ENCODE measurements at places on chromosomes 16 and 17.
A peak's percentile ranks its signal among the peaks of the same experiment; 100 is the strongest.

- DNase-seq, result no peak
Measured at GRCh38 chr16:79997257-79997656, 396.7 kb upstream of the MAF start.

GRCh38 chr16:10252155-10252554 lies 69.9 kb upstream of the GRIN2A start:
- no peak for DNase-seq

GRCh38 chr16:77409311-77409710 lies 25.5 kb downstream of the ADAMTS18 start:
- no peak for DNase-seq

- no peak for DNase-seq
Measured at GRCh38 chr17:30970831-30971567, at the start of gene RNF135. RNF135 (plus strand) TSS chr17:30971039; CDS start chr17:30971074, 35 bp downstream.

DNA sequence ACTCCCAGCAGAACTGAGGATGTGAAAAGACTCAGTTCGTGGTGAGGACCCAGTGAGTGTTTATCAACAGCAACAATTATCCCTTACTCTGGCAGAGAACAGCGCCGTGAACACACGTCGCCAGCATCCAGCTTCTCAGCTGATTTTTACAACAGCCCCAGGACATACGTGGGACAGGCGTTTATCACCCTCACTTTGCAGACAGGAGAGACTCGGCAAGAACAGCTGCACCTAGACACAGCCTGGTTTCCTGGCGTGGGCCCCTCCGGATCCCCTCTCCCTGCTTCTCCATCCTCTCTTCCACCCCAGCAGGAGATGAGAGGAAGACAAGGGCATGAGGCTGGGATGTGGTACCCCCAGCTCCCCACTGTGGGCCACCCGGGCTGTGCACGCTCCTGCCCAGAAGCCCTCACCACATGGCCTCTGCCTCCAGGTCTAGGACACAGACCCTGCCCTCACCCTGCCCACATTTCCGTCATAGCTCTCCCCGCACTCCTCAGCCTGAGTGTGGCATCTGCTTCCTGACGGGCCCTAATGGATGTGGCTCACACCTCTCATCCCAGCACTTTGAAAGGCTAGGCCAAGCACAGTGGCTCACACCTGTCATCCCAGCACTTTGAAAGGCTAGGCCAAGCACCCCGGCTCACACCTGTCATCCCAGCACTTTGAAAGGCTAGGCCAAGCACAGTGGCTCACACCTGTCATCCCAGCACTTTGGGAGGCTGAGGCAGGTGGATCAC lies 17.5 kb downstream of the ABR start:
- peak; percentile 40 for DNase-seq

GRCh38 chr17:81865733-81866439 lies 5.3 kb downstream of the ARHGDIA start:
- no peak for DNase-seq

- DNase-seq, result peak; percentile 100
Measured at GRCh38 chr17:59513934-59514841, 51.2 kb upstream of the DHX40 start.

- DNase-seq, result no peak
Measured at GRCh38 chr17:39794249-39794970, 56.7 kb downstream of the GRB7 start.

DNA sequence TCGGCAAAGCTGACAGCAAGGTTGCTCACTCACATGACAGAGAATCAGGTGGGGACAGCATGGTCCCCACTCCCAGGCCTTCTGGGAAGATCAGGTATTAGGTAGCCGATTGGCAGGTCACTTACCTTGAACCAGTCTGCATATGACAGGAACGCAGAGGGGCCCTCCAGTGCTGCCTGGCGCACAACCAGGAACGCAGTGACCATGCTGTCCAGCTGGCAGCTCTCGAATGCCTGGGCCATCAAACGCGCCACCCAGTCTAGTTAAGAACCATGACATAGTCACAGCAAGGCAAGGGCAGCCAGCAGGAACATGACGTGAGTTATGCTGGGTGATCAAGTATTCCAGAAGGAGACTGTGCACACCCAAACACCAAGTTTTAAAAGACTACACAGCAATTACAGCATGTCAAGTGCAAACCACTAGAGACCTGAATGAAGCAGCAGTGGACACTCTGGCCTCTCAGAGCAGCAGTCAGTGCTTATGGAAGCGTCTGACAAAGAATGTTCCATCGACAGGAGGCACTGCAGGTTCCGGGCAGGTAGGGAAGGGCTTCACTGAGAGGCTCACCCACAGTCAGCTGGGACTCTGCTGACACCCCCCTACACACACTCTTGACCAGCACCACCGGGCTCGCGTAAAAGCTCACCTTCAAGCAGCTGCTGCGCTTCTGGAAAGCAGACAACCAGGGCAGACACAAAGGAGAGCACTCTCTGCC lies 25.0 kb downstream of the FANCA start:
- DNase-seq, result no peak

DNA sequence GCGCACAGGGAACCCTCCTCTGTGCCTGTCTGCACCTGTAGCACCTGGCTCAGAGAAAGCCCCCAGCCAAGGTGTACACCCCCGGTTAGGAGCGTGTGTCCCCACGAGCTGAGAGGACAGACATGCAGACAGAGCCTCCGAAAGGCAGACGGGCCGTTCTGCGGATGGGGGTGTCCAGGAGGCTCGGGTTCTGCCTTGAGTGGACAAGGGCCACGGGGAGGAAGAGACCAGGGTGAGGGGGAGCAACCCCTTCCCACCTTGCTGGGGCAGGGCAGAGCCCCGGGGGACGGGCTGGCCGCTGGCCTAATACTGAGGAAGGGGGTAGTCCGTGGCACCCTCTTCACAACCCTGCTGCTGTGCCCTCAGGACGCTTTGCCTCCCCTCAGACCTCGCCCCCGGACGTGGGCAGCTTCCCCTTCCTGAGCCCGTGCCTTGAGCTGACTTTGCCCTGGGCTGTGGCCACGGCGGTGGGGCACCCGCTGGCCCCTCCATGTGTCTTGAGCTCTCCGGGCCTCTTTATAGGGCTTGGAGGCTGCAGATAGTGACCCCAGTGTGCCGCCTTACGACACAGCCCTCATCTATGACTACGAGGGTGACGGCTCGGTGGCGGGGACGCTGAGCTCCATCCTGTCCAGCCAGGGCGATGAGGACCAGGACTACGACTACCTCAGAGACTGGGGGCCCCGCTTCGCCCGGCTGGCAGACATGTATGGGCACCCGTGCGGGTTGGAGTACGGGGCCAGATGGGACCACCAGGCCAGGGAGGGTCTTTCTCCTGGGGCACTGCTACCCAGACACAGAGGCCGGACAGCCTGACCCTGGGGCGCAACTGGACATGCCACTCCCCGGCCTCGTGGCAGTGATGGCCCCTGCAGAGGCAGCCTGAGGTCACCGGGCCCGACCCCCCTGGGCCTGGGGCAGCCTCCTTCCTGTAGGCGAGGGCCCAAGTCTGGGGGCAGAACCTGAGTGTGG lies 5.7 kb downstream of the SLC22A31 start:
- no peak for DNase-seq

GRCh38 chr17:74768069-74768762 lies 7.9 kb downstream of the NAT9 start:
- DNase-seq, result no peak

GRCh38 chr17:427327-427726 lies 74.7 kb upstream of the RPH3AL start:
- peak; percentile 10 for DNase-seq

DNA sequence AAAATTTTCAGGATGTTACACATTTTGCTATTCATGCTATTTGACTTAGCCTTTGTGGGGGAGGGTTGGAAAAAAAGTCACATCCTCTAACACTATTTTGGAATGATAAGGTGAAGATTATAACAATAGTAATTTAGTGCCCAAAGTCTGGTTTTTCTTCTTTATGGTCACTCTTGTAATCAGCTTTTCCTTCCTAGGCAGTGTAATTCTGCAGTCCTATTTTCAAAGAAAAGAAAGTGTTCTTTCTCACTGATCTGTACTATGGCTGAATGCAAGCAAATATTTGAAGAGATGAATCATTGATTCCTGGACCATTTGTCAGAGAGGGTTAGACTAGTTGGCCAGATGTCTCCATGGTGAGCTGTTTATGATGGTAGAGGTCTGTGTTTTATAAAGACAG lies 8.4 kb downstream of the RSPRY1 start:
- no peak for DNase-seq

DNA sequence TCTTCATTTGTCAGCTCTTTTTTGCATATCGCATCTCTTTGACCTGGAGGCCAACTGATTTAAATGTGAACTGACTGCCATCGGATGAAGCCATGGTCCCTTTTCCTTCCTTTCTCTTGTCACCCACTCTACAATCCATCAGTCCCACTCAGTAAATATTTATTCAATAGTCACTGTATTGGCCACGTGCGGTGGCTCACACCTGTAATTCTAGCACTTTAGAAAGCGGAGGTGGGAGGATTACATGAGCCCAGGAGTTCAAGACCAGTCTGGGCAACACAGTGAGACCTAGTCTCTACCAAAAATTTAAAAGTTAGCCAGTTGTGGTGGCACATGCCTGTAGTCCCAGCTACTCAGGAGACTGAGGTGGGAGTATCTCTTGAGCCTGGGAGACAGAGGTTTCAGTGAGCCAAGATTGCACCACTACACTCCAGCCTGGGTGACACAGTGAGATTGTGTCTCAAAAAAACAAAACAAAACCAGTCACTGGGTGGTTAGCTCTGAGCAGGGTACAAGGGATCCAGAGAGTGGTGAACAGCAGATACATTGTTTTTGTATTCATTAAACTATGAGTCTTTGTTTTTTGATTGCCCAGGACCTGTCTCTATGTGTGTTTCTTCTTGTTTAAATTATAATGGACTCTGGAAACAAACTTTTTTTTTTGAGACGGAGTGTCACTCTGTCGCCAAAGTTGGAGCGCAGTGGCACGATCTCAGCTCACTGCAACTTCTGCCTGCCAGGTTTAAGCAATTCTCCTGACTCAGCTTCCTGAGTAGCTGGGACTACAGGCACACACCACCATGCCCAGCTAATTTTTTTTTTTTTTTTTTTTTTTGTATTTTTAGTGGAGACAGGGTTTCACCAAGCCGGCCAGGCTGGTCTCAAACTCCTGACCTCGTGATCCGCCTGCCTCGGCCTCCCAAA lies 6.9 kb downstream of the PHAF1 start:
- no peak for DNase-seq

GRCh38 chr17:68854452-68854851 lies 100.7 kb downstream of the ABCA8 start:
- DNase-seq, result no peak

- DNase-seq, result no peak
Measured at GRCh38 chr16:89350701-89351380, 133.3 kb downstream of the ZNF778 start.

- no peak for DNase-seq
Measured at GRCh38 chr17:7711051-7711755, 6.2 kb downstream of the EFNB3 start.

DNA sequence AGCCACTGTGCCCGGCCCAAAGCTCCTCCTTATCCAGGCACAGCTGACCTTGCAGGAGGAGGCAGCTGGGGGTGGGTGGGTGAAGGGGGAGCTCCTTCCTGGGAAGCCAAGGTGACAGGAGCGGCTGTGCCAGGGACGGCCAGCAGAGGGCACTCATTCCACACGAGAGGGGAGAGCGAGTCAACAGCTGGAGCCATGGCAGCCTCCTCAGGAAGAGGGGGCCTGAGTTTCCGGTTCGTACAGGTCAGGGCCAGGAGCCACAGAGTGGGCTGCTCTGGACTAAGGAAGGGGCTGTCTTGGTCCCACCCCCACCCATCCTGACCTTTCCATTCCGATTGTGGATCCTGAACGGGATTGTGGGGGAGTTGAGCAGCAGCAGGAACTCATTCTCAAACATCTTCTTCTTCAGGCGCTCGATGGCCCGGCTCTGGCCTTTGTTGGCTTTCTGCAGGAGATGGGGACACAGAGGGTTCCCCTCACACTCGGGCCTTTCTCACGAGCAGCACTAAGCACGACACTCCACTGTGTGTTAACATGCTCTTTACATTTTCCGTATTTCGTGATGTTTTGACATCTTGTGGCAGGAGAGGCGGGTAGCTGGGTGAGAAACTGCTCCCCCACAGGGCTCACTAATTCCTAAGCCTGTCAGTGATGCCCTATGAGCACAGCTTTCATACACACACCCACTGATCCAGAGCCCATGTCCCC lies 61.6 kb downstream of the TIMM22 start:
- no peak for DNase-seq

GRCh38 chr17:46013502-46014165 lies 14.6 kb downstream of the STH start:
- DNase-seq, result no peak

All from NCI-H1436 (cell line).